HFFc6 (cell line): ENCODE measurements at places on chromosomes 11 and 22.

DNA sequence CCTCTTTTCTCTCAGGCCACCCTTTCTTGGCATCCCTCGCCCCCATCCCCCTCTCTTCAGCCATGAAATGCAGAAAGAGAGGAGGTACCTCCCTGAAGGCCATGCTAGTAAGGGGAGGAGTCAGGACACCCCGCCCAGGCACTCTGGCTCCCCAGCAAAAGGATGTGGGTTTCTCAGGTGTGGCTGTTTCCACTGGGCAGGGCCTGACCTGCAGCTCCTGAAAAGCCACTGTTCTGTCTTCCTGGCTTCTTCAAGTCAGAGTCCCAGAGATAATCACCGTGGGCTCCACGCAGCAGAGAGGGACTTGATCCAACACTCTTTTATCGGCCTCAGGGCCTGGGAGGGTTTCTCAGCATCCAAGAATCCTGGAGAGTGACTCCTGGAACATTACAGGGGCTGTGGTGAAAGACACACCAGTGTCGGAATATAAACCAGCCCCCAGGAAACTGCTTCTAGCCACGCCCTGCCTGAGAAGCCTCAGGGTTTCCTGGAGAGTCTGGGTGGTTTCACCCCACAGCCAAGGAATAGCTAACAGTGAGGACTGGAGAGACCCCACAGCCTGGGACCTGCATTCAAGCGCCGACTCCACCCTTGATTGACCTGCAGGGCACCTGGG lies 45.7 kb upstream of the TSPAN18 start:
- no peaks in the 10 kb centered on the region for H3K36me3 ChIP-seq
- no peak overlapping the region for H3K4me3 ChIP-seq
- peak; percentile 33 for DNase-seq
- peaks cover 6% of the 10 kb centered on the region; the same call in 1 of the 2 replicates for H3K27me3 ChIP-seq

DNA sequence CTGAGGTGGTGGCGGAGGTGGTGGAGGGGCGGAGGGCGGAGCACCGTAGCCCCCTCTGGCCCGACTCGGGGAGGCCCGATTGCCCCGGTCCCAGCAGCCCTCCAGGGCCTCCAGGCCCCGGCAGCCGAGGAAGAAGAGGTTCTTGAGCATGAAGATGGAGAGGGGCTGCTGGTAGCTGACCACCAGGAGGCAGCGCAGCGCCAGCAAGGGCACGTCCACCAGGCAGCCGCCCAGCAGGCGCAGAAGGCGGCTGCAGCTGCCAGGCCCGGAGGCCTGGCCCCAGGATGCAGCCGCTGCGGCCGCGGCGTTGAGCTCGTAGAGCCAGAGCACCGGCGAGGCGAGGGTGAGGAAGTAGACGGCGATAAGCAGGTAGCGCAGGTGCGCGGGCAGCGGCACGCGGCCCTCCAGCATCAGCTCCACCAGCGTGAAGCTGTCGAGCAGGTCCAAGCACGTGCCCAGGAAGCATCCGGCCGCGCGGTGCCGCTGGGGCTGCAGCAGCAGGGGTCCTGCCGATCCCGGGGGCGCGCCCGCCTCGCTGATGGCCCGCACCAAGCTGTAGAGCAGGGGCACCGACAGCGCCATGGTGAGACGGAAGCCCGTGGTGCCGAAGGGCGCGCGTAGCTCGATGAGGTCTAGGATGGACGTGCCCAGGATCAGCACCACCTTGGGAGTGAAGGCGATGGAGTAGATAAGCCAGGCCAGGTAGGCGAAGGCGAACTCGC lies 1.5 kb downstream of the TMEM121B start:
- no peaks in the 10 kb centered on the region for H3K36me3 ChIP-seq
- DNase-seq, result no peak
- H3K27me3 ChIP-seq, result peaks cover 21% of the 10 kb centered on the region
- H3K27ac ChIP-seq, result no peak overlapping the region

GRCh38 chr11:46279126-46280099 lies 2.0 kb downstream of the CREB3L1 start:
- 0 out of 2 replicates have a peak, but pooled peaks cover 2% of the 10 kb centered on the region for H3K27me3 ChIP-seq
- H3K4me1 ChIP-seq, result peaks cover 75% of the 10 kb centered on the region
- H3K36me3 ChIP-seq, result peaks cover 36% of the 10 kb centered on the region
- peak; percentile 60 for DNase-seq

- DNase-seq, result no peak
- H3K36me3 ChIP-seq, result no peaks in the 10 kb centered on the region
- H3K4me1 ChIP-seq, result no peaks in the 10 kb centered on the region
- no peaks in the 10 kb centered on the region for H3K27me3 ChIP-seq
These were observed 185.9 kb upstream of the CCDC90B start for GRCh38 chr11:83471831-83472727.

- no peak overlapping the region for H3K4me3 ChIP-seq
- H3K27ac ChIP-seq, result no peak overlapping the region
- DNase-seq, result no peak
- H3K36me3 ChIP-seq, result no peaks in the 10 kb centered on the region
- H3K4me1 ChIP-seq, result no peaks in the 10 kb centered on the region
These were observed 322.7 kb upstream of the MPPED2 start for GRCh38 chr11:30908857-30909256.

GRCh38 chr11:14259186-14259784 lies 99.7 kb downstream of the RRAS2 start:
- no peak overlapping the region for H3K27ac ChIP-seq
- peaks cover 11% of the 10 kb centered on the region for H3K36me3 ChIP-seq
- H3K27me3 ChIP-seq, result peaks cover 21% of the 10 kb centered on the region
- DNase-seq, result no peak

DNA sequence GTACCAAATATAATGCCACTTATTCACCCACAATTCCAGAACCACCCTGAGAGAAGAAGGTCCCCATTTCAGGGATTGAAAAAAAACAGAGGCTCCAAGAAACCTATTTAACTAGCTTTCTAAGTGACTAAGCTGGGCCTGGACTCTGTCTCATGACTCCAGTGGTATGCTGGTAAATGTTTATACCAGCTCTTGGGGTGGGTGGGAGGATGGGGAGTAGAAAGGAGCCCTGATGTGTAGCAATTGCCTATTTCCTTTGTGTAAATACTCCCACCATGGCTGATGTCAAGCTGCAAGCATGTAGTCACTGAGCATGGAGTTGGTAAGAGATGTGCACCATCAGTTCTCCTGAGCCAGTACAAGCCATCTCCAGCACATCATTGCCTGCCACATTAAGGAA lies 2.8 kb downstream of the PRG3 start:
- H3K4me3 ChIP-seq, result no peak overlapping the region
- no peak for DNase-seq
- H3K36me3 ChIP-seq, result no peaks in the 10 kb centered on the region
- no peak overlapping the region for H3K27ac ChIP-seq

- DNase-seq, result no peak
- H3K27ac ChIP-seq, result no peak overlapping the region
- peaks cover 10% of the 10 kb centered on the region; the same call in 1 of the 2 replicates for H3K4me1 ChIP-seq
- peaks cover 22% of the 10 kb centered on the region for H3K27me3 ChIP-seq
- H3K4me3 ChIP-seq, result no peak overlapping the region
- H3K36me3 ChIP-seq, result no peaks in the 10 kb centered on the region; the same call in 1 of the 2 replicates
These were observed 48.9 kb upstream of the GRAMD1B start for GRCh38 chr11:123381149-123381548.

DNA sequence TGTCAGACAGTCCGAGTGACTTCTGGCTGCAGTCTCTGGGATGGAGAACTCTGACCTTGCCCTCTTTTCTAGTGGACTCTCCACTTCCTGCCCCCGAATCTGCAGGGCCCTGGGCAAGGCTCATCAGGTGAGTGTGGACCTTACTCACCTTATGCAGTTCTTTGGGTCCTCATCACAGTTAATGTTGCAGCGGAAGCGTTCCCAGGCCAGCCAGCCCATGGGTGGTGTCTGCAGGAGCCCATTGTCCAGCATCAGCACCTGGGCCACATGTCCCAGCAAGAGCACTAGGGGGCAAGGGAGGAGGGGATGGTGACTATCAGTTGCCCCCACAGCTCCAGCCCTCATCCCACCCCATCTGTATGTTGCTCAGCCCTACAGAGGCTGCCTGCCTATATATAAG lies 2.3 kb downstream of the NAGA start:
- H3K27me3 ChIP-seq, result no peaks in the 10 kb centered on the region; the same call in 1 of the 2 replicates
- DNase-seq, result no peak
- peaks cover 25% of the 10 kb centered on the region for H3K4me1 ChIP-seq
- H3K36me3 ChIP-seq, result no peaks in the 10 kb centered on the region

- H3K27me3 ChIP-seq, result peaks cover 3% of the 10 kb centered on the region; the same call in 1 of the 2 replicates
- no peak for DNase-seq
- H3K4me1 ChIP-seq, result peaks cover 27% of the 10 kb centered on the region; the same call in 1 of the 2 replicates
- H3K4me3 ChIP-seq, result no peak overlapping the region
- peaks cover 9% of the 10 kb centered on the region for H3K36me3 ChIP-seq
These were observed 4.0 kb downstream of the MYO18B start for GRCh38 chr22:25746012-25746373.

DNA sequence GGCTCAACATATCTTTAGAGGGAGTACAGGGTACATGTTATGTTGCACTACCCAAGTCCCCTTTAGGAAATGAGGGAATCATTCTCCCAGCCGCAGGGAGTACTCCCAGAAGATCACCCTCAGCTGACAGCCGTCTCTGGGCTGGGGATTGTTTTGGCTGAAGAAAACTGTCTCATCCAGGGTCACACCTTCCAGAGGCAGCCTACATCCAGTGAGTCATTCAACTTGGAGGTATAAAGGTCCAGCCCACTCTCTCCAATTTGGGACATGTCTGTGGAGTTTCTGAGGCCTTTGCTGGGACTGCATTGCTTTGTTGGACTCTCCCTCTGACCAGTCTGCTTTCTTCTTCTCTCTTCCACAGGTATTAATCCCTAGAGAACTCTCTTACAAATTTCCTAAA lies 42.1 kb downstream of the RASSF10 start:
- no peak overlapping the region for H3K4me3 ChIP-seq
- H3K27ac ChIP-seq, result no peak overlapping the region
- H3K4me1 ChIP-seq, result peaks cover 7% of the 10 kb centered on the region

DNA sequence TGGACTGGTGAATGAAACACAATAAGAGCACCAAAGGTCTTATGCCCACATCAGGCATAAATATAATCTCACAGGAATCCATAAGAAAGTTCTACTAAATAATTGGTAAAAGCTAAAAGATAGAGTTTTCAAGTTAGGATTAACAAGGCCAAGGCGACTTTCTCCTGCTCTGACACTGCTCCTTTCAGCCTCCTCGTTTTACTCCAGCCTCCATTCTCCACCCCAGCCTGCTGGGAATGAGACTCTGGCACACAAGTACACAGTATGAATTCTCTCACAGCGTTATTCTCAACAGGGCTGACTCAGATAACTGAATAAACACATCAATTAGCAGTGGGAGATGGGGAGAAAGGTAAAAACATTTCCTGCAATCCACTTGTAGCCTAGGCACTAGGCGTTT lies 94.9 kb downstream of the APOL5 start:
- H3K27me3 ChIP-seq, result peaks cover 4% of the 10 kb centered on the region; the same call in 1 of the 2 replicates
- no peak for DNase-seq
- H3K27ac ChIP-seq, result no peak overlapping the region

DNA sequence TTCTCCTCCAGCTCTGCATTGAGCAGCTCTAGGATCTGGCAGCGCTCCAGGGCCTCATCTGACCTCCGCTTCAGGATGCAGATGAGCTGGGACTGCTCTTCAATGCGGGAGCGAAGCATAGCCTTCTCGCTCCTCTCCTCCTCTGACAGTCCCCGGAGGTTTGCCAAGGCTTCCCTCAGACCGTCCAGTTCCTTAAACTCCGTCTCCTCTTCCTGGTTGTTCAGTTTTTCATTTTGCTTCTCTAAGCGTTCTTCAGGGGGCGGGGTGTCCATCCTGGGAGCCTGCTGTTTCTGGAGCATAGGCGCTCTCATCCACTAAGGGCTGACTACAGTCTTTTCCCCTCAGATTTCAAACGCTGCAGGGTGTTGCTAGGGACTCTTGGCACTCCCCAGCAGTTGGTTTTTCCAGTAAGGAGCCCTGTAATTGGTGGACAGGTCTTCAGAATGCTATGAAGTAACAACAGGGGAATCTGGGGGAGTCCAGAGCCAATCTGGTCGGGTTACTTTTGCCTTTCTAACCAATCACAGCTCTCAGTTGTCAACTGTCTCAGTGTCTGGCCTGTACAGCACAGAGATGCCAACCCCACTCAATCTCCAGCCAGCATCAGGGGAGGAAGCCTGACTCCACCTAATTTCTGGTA lies at the start of gene CCDC89:
TSS of gene CCDC89 (minus strand) at position 376 of the 640 bp plus-strand sequence. CDS start at position 311, 65 bp downstream.
- H3K4me3 ChIP-seq, result peak within 1 kb of the TSS; percentile 90
- H3K36me3 ChIP-seq, result peaks cover 9% of the 10 kb centered on the region; the same call in 1 of the 2 replicates
- peaks cover 1% of the 10 kb centered on the region for H3K27me3 ChIP-seq
- peaks cover 48% of the 10 kb centered on the region for H3K4me1 ChIP-seq
- H3K27ac ChIP-seq, result peak within 1 kb of the TSS; percentile 97

DNA sequence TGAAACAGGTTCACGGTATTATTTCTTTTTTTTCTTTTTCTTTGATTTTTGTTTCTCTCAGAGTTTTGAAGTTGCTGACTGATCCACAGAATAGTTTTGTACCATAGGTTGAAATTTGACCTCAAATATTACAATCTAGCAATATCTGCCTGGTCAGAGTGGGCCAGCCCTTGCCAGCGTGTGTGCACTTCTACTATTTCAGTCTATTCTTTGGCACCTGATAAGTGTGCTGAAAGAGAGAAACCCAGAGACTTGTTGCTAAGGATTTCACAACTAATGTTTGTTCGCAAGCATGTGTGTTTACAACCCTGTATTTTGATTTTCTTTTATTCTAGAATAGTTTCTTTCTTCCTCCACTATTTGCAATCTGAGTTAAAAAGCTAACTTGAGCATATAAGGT lies 1125.2 kb upstream of the CNTN5 start:
- no peaks in the 10 kb centered on the region; the same call in 1 of the 2 replicates for H3K4me1 ChIP-seq
- no peaks in the 10 kb centered on the region for H3K27me3 ChIP-seq
